ENCODE measurements at places on chromosomes 1 and 21.

DNA sequence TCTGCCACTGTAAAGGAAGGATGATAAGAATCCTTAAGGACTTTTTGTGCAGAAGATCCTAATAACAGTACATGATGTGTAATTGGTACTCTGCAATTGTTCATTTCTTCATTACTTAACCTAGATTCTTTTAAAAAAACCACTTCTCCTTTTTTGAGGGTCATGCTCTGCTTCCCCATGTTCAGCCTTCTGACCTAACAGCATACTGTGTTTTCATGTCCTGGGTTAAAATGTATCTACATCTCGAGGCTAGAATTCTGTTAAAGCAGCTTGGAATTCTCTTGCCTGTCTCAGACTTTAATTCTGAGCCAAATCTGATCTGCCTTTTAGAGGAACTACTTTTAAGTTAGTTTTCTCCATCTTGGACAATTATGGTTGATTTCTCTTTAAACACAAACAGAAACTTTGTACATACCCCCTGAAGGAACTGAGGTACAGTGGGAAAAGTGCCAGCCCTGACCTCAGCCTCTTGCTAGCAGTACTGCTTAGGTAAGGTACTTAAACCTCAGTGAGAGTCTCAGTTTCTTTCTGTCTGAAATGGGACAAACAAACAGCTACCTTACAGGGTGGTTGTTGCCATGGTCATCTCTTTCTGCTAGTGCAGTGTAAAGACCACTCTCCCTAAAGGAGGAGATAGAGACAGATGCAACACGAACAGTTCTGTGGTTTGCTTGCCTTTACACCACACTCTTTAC is 103.2 kb upstream of the DYNLT5 start:
- no peak for DNase-seq

GRCh38 chr1:36051821-36052220 is 32.1 kb upstream of the TEKT2 start:
- DNase-seq = no peak

DNA sequence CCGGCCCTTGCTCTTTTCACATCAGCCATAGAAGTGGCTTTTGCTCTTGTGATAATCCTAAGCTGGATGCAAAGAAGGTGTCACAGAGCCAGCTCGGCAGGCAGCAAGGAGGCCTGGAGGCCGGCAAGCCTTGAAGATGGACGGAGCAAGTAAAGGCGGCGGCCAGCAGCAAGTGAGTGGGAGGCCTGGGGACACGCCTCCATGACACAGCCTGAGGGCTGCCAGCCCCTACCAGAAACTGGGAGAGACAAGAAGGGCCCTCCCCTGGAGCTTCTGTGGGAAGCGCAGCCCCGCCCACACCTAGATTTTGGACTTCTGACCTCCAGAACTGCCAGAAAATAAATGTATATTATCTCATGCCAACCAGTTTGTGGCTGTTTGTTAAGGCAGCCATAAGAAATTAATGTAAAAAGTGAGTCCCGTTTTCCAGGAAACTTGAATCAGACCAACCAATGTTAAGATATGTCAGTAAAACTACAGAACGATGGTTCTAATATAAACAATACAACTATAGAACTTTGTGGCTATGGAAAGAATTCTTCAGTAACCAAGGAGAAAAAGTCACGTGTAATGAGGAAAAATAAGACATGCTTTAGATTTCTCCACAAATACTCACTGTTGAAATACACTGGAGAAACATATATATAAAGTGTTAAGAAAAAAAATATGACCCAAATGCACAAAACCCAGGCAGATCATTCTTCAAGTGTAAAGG is 49.9 kb downstream of the BACE2 start:
- DNase-seq = no peak

- no peak for DNase-seq
Measured at GRCh38 chr1:153429266-153430165, 13.2 kb downstream of the S100A7A start.

DNA sequence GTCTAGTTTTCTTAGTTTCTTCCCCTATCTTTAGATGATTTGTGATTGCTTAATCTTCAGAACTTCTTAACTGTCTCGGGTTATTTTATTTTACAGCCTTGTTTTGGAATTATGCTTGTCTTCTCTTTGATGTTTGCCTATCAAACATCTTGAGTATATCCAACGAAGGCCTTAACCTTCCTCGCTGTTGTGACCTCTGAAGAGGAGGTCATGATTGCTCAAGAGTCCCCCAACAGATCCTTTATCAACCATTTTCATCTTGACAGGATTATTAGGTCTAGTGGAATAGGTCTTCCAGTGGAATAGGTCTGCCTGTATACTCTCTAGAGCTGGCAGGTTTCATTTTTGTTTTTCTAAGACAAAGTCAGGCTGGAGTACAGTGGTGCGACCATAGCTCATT is 45.7 kb downstream of the UBE4B start:
- DNase-seq = no peak

DNA sequence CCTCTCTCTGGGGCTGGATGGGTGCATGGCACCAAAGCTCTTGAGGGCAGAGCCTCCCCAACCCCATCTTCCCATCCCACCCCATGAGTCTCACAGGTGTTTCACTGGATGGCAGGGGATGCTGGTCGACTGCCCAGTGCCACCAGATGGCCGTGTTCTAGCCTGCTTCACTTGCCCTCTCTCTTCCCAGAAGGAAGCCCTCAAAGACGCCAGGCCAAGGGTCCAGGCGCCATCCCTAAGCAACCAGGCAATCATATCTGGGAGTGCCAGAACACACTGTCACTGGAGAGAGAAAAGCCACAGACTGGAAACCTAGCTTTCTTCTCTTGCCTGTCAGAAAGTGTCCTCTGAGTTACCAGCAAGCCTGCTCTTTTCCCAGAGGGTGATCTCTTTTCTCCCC is 26.7 kb downstream of the PIGM start:
- no peak for DNase-seq

- DNase-seq = no peak
Measured at GRCh38 chr1:192442736-192443135, 125.9 kb downstream of the RGS21 start.

DNA sequence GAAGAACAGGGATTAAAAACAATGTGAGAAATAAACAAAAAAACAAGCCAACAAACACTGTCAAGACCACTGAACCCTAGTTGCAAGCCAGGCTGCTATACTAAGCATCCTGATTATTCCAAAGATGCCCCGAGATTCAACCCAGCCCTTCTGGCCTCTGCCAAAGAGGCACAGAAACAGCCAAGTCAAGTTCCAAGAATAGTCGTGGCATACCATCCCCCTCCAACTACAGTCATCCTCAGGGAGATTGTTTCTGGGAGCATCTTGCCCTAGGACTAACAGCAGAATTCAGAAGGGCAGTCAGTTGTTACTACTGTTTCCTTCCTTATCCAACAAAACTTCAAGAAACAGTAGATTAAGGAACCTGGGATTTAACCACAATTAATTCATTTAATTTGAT is 52.3 kb downstream of the ABL2 start:
- DNase-seq = no peak

GRCh38 chr1:94542088-94542870 is 720 bp upstream of the F3 start:
- no peak for DNase-seq

GRCh38 chr1:8404460-8405370 is 86.8 kb downstream of the SLC45A1 start:
- DNase-seq = no peak

GRCh38 chr1:230792691-230793462 is 45.7 kb downstream of the CAPN9 start:
- DNase-seq = no peak

DNA sequence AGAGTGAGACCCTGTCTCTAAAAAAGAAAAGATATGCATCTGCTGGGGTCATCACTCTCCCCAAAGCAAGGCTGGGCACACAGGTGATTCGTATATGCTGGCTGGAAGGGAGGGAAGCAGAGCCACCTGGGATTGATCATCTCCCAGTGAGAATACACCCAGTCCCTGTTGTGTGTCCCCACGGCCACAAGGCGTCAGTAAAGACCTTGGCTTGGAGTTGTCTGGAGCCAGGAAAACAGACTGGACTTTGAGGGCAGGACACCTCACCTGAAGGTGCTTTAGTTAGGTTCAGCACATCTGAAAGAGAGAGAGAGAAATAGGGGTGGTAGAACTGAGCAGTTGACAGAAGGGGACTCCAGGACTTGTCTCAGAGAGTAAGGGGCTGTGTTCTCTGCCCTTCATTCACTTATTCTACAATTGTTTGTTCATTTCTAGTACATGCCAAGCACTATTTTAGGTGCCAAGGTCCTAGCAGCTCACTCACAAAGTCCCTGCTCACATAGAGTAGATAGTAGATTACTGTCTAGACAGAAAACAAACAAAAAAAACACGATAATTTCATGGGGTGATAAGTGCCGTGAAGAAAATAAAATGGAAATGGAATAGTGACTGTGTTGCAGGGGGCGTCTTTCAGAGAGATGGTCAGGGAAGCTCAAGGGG is 13.5 kb downstream of the CITED4 start:
- DNase-seq = no peak

- no peak for DNase-seq
Measured at GRCh38 chr1:119318466-119319309, 49.9 kb upstream of the HAO2 start.

GRCh38 chr1:239819096-239819495 is 272.6 kb upstream of the FMN2 start:
- DNase-seq = no peak

DNA sequence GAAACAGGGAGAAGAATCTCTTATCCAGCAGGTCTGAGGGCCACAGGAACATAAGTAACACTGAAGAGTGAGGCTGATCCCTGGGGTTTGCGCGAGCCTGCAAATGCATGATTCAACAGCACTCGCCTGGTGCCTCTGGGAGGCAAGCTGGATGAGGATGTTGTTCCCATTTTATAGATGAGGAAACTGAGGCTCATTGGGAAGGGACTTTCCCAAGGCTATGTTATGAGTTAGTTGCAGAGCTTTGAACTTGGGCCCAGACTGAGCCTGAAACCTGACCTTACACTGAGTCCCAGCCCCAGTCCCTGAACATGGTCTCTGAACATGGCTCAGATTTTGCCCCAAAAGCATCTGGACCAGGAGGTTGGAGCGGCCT is 27.7 kb upstream of the POU3F1 start:
- DNase-seq = no peak

DNA sequence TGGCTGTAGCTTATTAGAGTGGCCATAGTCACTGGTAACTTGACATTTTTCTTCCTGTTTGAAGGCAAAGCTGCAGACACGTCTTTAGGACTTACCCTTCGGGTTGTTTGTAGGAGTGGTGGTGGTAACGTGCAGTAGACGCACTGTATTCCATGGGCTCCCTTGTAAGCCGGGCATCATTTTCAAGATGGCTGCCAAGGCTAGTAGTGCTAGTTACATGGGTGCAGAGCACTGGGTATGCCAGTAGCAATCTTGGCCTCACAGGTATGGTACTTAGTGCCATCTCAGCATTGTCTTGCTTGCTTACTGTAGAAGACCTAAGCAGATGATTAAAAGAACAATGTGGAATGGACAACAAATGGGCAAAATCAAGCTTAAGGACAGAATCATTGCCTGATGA is 1.9 kb downstream of the YBX1 start:
- no peak for DNase-seq

DNA sequence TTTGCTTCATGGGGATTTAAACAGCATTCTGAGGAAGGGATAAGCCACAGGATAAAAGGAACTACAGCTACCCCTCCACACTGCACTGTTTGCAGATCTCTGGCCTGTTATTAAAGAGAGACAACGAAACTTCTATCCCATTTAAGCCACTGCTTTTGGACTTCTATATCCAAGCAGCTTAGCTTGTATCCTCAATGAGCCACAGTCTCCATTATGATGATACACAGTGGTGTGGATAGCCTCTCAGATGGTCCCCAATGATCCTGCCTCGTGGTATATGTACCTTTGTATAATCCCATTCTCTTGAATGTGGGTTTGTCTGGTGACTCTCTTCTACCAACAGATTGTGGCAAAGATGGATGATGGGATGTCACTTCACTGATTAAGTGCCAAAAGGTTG is 36.0 kb upstream of the MARK1 start:
- no peak for DNase-seq

- DNase-seq = no peak
Measured at GRCh38 chr1:43052786-43053439, 94.2 kb upstream of the SLC2A1 start.

DNA sequence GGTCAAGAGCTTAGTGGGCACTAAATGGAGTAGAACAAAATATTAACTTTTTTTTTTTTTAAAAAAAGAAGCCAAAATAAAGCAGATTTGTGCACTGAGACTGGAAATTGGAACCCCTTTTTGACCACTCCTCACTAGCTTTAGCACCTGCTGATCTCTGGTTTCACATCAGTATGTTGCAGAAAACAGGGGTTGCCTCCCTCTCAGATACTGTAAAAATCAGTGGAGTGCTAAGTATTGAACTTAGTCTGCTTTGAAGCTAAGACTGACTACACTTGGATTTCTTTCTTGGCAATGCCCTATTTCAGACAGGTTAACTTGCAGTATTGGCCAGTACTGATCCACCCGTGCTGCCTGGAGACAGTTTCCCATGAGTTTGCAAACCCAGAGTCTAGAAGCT is 2.7 kb upstream of the KIAA0040 start:
- DNase-seq = no peak

All from T-helper 2 cell (primary cell).